ENCODE measurements at places on chromosomes 3 and 15.

- H3K27ac ChIP-seq, result peak overlapping the region; percentile 74
- peak; percentile 51 for DNase-seq
- H3K36me3 ChIP-seq, result no peaks in the 10 kb centered on the region
- H3K4me3 ChIP-seq, result peak overlapping the region; percentile 58
Measured at GRCh38 chr15:88704791-88705768, 66.3 kb downstream of the ISG20 start.

DNA sequence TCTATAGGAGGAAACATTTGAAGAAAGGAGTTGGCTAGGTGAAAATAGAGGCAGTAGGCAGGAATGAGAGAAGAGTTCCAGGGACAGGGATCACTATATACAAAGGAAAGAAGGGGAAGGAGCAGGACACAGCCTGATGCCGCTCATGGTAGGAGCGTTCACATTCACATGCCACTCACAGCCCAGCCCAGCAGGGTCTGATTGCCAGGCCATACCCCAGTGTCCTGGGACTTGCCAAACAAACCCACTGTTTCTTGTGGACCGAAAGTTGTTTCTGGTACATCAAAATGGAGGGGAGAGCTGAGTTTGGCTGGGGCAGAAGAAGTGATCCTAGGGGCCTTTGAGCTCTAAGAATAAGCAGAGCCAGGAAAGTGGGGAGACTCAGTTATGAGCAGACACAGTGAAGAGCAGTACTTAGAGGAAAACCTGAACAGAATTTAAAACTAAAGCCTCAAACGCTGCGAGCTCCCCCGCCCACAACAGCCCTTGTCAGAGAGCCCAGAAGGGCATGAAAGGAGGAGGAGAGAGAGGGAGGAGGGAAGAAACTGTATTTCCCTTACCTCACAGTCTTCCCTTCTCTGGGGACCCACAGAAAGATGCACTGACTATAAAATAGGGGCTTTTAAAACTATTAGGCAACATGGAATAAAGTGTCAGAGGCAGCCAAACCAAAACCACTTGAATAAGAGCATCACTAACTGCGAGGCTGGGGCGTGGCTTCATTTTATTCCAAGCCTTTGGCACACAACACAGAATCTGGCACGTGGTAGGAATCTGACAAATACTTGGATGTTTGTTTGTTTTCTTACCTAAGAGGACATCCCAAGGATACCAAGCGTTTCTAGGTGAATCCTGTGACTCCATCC lies 129.0 kb downstream of the RPL22L1 start:
- no peaks in the 10 kb centered on the region for H3K36me3 ChIP-seq
- no peak overlapping the region for H3K4me3 ChIP-seq
- H3K4me1 ChIP-seq, result no peaks in the 10 kb centered on the region
- peak overlapping the region; percentile 67 for H3K27ac ChIP-seq

GRCh38 chr15:98650417-98651035 lies 2.2 kb downstream of the IGF1R start:
- no peaks in the 10 kb centered on the region for H3K27me3 ChIP-seq
- H3K36me3 ChIP-seq, result no peaks in the 10 kb centered on the region
- DNase-seq, result peak; percentile 35
- H3K27ac ChIP-seq, result peak overlapping the region; percentile 96
- peaks cover 9% of the 10 kb centered on the region for H3K4me1 ChIP-seq

DNA sequence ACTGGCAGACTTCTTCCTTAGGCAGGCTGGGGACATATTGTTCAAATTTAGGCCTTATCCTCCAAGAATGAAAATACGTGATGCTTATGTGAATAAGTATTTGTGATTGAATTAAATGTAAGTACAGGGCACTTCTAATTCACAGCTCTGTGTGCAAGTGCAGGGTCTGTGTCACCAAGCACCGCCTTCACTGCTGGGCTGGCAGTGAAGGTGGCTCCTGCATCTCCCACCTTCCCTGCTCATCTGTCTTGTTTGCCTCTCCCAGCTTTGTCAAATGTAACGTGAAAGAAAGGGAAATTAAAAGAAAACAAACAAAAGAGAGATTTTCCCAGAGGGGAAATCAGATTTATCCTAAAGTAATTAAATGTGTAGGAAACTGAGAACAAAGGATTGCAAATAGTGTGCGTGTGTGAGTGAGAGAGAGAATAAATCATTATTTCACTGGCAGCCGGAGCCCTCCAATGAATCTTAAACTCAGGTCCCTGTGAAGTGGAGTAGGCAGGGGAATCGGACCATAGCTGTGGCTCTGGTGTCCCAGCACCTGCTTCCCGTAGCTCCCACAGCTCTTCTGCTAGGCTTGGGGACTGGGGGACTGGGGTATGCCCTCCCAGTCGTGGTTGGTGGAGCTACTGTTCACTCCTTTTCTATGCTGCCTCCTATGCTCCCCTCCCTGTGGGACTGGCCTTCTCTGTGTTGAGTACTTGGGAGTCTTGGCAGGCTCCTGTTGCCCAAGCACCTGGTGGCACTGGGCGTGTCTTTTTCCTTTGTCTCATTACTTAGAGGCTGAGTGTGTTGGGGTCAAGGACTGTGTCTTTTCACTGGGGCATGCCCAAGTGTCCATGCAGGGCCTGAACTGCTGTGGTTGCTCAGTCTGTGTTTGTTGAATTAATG lies 222.2 kb downstream of the EPHB1 start:
- H3K4me3 ChIP-seq, result no peak overlapping the region
- DNase-seq, result no peak
- no peaks in the 10 kb centered on the region for H3K36me3 ChIP-seq

GRCh38 chr15:89768071-89768500 lies 8.0 kb upstream of the MESP2 start:
- no peaks in the 10 kb centered on the region for H3K27me3 ChIP-seq
- no peak overlapping the region for H3K4me3 ChIP-seq
- no peak overlapping the region for H3K27ac ChIP-seq
- no peaks in the 10 kb centered on the region for H3K36me3 ChIP-seq

- no peak for DNase-seq
- H3K4me3 ChIP-seq, result no peak overlapping the region
- H3K36me3 ChIP-seq, result no peaks in the 10 kb centered on the region
- no peaks in the 10 kb centered on the region for H3K27me3 ChIP-seq
Measured at GRCh38 chr3:156978481-156978961, 152.4 kb downstream of the LEKR1 start.

DNA sequence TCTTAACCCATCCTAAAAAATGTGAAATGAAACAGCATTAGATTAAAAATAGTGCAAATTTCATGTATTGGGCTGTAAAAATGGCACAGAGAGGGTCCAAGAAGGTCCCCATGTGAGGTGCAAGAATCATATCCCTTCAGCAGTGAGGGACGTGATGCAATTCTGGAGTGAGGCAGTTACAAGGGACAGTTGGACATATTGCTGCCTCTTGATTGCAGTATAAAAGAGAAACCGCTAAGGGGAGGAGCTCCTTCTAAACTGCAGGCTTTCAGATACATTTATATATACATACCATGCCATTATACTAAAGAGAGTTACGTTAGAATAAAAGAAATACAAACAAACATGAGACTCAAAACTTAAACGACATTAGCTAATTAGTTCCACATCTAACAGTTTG lies 304.2 kb upstream of the CTNNB1 start:
- no peaks in the 10 kb centered on the region for H3K4me1 ChIP-seq
- no peaks in the 10 kb centered on the region for H3K36me3 ChIP-seq
- H3K27ac ChIP-seq, result no peak overlapping the region
- no peak for DNase-seq

GRCh38 chr3:45623393-45623792 lies 28.8 kb downstream of the LIMD1 start:
- H3K4me1 ChIP-seq, result peaks cover 5% of the 10 kb centered on the region
- no peaks in the 10 kb centered on the region for H3K36me3 ChIP-seq
- H3K4me3 ChIP-seq, result no peak overlapping the region
- DNase-seq, result no peak
- H3K27me3 ChIP-seq, result no peaks in the 10 kb centered on the region
- no peak overlapping the region for H3K27ac ChIP-seq

GRCh38 chr15:58313304-58313703 lies 118.5 kb upstream of the LIPC start:
- H3K4me1 ChIP-seq, result peaks cover 3% of the 10 kb centered on the region
- no peak for DNase-seq
- H3K4me3 ChIP-seq, result no peak overlapping the region

GRCh38 chr3:184558726-184559125 lies 2.9 kb upstream of the EPHB3 start:
- H3K36me3 ChIP-seq, result no peaks in the 10 kb centered on the region
- H3K4me3 ChIP-seq, result no peak overlapping the region
- DNase-seq, result no peak
- peaks cover 22% of the 10 kb centered on the region for H3K4me1 ChIP-seq

GRCh38 chr3:125110016-125110875 lies 54.4 kb upstream of the HEG1 start:
- no peaks in the 10 kb centered on the region for H3K36me3 ChIP-seq
- no peak overlapping the region for H3K27ac ChIP-seq
- H3K4me1 ChIP-seq, result peaks cover 7% of the 10 kb centered on the region
- no peak for DNase-seq
- no peak overlapping the region for H3K4me3 ChIP-seq
- H3K27me3 ChIP-seq, result no peaks in the 10 kb centered on the region

DNA sequence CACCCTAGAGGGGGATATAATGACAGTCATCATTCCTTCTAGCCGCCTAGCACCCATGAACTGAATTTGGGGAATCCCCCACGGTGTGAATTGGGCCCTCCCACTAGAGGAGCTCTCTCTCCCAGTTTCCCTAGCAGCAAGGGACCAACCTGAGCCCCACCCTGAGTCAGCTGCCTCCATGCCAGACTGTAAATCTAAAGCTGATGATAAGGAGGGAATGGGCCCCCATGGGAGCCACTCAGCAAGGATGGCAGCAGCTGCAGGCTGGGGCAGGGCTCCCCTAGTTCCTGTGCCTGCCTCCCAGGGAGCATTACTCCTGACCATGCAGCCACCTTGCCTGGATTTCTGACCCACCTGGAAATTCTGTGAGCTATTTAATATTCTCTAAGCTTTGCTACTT lies 57.0 kb upstream of the PXYLP1 start:
- no peaks in the 10 kb centered on the region for H3K36me3 ChIP-seq
- no peak for DNase-seq
- no peaks in the 10 kb centered on the region for H3K27me3 ChIP-seq
- H3K4me3 ChIP-seq, result no peak overlapping the region
- H3K4me1 ChIP-seq, result no peaks in the 10 kb centered on the region
- H3K27ac ChIP-seq, result no peak overlapping the region

DNA sequence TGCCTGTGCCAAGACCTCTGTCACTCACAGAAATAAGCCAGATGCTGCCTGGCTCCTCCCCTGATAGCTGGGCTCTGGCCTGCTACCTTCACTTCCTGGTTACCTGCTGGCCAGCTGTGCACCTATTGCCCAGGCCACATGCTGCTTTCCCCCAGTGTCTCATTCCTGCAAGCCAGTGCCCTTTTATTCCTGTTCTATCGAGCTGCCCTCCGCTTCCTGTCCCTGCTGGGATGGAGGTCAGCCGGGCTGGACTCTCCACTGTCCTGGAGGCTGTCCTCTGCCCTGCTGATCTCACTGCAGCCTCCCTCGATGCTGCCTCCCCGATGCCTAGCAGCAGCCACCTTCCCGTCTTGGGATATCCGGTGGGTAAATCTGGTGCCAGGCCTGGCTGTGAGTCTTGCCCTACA lies 37.0 kb upstream of the SNRPA1 start:
- H3K4me3 ChIP-seq, result no peak overlapping the region
- H3K27me3 ChIP-seq, result no peaks in the 10 kb centered on the region
- no peak for DNase-seq
- H3K36me3 ChIP-seq, result no peaks in the 10 kb centered on the region
- H3K27ac ChIP-seq, result no peak overlapping the region

- H3K4me3 ChIP-seq, result no peak overlapping the region
- no peak for DNase-seq
Measured at GRCh38 chr3:103127737-103128136, 692.9 kb downstream of the ZPLD1 start.

GRCh38 chr3:64917914-64918453 lies 230.2 kb upstream of the ADAMTS9 start:
- H3K36me3 ChIP-seq, result no peaks in the 10 kb centered on the region
- no peaks in the 10 kb centered on the region for H3K27me3 ChIP-seq
- no peak overlapping the region for H3K27ac ChIP-seq
- H3K4me3 ChIP-seq, result no peak overlapping the region

DNA sequence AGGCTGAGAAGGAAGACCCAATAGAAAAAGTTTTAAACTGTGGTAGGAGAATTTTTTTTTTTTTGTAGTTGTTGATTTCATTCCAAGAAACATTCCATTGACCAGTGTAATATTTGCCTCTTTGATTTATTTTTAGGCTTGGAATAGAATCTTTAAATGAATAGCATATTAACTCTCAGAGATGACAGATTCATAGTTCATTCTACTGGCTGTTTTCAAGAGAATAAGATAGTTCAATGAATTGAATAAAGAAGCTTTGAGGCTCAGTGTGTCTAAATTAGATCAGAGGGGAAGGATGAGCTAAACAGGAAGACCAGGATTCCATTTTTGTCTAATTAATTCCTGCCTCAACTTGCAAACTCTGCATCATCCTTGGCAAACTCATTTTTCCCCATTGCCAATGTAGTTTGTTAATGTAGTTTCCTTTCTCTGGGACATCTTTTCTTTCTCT lies 98.4 kb downstream of the NAALADL2 start:
- DNase-seq, result no peak
- H3K4me1 ChIP-seq, result peaks cover 45% of the 10 kb centered on the region
- no peaks in the 10 kb centered on the region for H3K36me3 ChIP-seq
- no peaks in the 10 kb centered on the region for H3K27me3 ChIP-seq
- H3K27ac ChIP-seq, result peak overlapping the region; percentile 0

GRCh38 chr3:50493623-50494022 lies 9.8 kb downstream of the CACNA2D2 start:
- no peaks in the 10 kb centered on the region for H3K4me1 ChIP-seq
- DNase-seq, result no peak
- no peak overlapping the region for H3K27ac ChIP-seq
- H3K27me3 ChIP-seq, result no peaks in the 10 kb centered on the region
- H3K4me3 ChIP-seq, result no peak overlapping the region

DNA sequence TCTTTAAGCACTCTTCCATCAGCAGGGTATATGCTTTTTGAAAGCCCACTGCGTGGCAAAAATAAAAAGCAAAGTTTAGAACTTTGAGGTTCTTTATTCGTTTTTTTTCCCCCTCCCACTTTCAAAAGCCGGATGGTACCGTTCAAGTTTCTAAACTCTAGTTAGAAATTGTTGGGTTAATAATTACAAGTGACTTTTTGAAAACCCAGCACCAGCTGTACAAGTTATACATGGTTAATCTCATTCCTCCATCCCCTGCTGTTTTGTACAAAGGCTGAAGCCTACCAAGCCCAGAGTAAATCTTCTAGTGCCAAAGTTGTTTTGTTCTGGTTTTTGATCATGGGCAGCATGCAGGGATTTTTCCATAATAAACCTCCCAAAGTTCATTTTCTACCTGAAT lies 48.6 kb downstream of the WDR72 start:
- no peaks in the 10 kb centered on the region for H3K4me1 ChIP-seq
- H3K36me3 ChIP-seq, result no peaks in the 10 kb centered on the region
- DNase-seq, result no peak
- H3K4me3 ChIP-seq, result no peak overlapping the region
- no peak overlapping the region for H3K27ac ChIP-seq

DNA sequence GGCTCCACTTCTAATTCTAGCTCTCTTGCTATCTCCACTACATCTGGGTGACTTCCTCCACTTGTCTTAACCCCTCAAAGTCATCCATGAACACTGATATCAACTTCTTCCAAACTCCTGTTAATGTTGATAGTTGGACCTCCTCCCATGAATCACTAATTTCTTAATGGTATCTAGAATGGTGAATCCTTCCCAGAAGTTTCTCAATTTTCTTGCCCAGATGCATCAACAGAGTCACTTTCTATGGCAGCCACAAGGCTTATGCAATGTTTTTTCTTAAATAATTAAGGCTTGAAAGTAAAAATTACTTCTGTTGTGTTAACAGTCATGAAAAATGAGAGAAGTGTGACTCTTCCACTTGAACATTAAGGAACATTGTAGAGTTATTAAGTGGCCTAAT lies 164.3 kb downstream of the PCCB start:
- no peak overlapping the region for H3K4me3 ChIP-seq
- H3K27ac ChIP-seq, result no peak overlapping the region
- no peak for DNase-seq
- H3K36me3 ChIP-seq, result peaks cover 56% of the 10 kb centered on the region
- H3K4me1 ChIP-seq, result no peaks in the 10 kb centered on the region

Measured in tibial nerve (tissue), 4 donors.